ENCODE measurements at places on chromosomes 7 and 10.
A peak's percentile ranks its signal among the peaks of the same experiment; 100 is the strongest.

GRCh38 chr10:119303886-119304285 is 96.5 kb downstream of the GRK5 start:
- DNase-seq: no peak

GRCh38 chr10:22363305-22363704 is 18.0 kb downstream of the SPAG6 start:
- DNase-seq: no peak

GRCh38 chr10:95832216-95833041 is 75.3 kb upstream of the CC2D2B start:
- no peak for DNase-seq

GRCh38 chr10:14727924-14728323 is 46.8 kb downstream of the FAM107B start:
- DNase-seq: no peak

GRCh38 chr10:49750546-49750945 is 11.6 kb downstream of the OGDHL start:
- DNase-seq: no peak

DNA sequence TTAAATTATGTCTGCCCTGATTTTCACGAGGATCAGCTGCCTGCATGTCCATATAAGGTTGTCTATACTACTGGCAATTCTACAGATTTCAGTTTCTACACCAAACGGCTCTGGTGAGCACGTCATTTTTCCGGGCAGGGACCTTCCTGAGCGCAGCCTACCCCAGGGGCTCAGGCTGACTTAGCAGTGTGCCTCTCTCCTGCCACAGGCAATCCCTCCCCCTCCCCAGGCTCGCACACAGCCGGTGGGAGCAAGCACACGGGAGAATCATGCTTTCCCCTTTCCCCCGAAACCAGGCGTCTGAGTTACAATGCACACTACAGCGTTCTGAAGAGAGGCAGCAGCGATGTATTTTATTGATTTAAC is 1.7 kb downstream of the KLF6 start:
- DNase-seq: peak; percentile 64

DNA sequence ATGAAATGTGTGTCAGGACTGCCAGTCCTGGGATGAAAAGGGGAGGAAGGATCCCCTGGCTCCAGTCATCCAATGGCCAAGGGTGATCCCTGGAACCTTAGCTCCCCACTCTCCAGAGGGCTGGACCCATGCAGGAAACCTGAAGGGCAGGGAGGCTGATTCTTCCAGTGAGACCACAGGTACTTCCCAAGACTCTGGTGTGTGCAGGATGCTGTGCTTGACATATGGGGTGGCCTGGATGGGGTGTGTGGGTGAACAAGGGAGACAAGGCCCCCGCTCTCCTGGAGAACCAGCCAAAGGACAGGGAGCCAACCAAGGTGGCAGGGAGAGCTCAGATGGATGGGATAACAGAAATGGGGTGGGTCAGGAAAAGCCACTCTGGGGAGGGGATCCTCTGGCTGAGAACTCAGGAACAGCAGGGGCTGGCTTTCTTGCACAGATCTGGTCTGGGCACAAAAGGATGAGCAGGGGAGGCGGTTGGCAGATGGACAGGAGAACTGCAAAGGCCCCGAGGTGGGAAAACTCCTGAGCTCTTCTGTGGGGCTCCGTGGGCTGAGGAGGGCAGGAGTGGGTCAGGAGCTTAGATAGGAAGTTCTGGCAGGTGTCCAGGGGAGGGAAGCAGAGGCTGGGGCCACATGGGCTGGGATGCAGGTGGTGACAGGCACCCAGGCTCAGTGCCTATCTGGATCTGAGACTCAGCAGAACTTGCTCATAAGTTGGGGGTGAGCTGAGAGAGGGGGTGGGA is 100.6 kb downstream of the ARHGAP22 start:
- no peak for DNase-seq

DNA sequence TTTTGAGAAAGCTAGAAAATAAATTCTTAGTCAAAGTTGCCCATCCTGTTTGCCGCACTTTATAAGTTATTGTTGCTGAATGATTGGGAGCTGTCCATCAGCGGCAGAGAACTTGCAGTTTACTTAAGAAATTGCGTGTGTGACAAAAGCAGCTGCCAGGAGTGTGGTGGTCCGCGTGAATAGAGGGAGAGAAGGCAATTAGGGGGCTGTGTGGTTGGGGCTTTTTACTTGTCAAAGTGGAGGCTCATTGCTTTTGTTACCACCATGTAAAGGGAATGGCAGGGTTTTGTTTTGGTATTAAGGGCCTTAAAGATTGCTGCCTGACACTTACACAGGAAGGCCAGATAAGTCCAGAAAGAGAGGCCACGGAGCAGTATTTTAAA is 177.8 kb downstream of the TCF7L2 start:
- DNase-seq: no peak

GRCh38 chr10:59517341-59517899 is 155.1 kb upstream of the FAM13C start:
- no peak for DNase-seq

DNA sequence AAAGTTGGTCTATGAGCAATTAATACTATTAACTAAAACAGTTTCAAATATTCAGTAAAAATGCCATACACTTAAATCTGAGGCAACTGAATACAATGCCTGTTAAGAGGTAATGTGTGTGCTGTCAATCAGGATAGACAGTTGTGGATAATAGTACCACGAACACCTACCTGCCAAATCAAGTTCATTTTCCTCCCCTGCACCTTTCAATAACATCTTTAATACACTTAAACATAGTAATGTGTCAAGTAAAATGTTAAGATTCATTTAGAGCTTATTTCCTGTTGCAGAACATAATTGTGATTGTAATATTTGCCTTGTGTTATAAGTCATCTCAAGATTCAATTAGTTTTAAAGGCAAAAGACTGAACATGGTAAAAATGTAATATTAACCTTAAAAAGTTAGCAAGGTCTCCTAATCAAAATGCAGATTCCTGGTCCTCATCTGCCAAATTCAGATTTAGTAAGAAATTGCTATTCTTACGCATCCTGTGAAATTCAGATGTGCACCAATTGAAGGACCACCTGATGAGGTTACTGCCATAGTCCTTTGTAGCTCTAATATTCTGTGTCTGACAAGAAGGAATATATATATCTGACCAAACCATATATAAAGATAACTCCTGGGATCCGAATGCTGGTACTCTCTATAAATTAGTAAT is 37.1 kb downstream of the COL1A2 start:
- DNase-seq: no peak

DNA sequence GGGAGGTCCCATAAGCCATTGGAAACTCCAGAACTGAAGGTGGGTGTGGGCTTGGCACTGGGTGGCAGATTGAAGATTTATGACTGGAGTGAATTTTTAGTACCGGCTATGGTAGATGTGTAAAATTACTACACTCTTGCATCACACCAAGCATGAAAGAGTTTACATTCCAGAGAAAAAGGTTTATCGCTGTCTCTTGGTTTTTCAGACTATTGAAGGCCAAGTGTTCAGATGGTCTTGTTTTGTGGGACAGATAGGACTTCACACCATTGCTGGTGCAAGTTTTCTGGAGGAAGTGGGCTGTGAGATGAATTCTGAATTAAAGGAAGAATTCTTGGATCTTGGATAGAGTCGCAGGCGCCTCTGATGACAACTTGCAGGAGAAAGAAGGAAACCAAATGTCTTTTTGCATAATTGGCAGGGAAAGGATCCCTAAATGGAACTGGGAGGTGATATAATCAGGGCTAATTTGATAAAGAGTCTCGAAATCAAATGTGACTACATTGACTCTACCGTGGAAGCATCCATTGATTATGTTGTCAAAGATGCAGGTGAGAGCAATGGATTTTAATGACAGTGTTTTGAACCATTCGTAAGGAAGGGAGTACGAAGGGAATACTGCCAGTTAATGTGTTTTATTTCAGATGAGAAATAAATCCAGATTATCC is 14.2 kb upstream of the NMT2 start:
- DNase-seq: no peak

- DNase-seq: no peak
These were observed 106.0 kb downstream of the TCERG1L start for GRCh38 chr10:131205556-131205955.

DNA sequence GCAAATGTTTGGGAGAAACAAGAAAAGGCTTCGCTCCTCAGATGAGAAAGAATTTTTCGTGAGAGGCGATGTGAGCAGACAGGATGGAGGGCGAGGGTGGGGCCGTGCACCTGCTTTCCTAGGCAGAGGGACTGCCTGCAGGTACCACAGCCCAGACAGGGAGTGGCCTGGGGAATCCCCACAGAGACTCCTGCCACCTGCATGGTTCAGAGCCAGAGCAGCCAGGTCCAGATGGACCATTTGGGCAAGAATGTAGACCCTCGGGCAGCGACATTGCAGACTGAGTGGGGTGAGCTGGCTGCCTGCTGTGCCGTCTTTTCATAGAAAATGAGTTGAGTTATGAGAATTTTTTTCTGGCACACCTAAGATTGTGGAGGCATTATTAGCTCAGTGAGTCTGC is 216.8 kb downstream of the SNX10 start:
- DNase-seq: no peak

DNA sequence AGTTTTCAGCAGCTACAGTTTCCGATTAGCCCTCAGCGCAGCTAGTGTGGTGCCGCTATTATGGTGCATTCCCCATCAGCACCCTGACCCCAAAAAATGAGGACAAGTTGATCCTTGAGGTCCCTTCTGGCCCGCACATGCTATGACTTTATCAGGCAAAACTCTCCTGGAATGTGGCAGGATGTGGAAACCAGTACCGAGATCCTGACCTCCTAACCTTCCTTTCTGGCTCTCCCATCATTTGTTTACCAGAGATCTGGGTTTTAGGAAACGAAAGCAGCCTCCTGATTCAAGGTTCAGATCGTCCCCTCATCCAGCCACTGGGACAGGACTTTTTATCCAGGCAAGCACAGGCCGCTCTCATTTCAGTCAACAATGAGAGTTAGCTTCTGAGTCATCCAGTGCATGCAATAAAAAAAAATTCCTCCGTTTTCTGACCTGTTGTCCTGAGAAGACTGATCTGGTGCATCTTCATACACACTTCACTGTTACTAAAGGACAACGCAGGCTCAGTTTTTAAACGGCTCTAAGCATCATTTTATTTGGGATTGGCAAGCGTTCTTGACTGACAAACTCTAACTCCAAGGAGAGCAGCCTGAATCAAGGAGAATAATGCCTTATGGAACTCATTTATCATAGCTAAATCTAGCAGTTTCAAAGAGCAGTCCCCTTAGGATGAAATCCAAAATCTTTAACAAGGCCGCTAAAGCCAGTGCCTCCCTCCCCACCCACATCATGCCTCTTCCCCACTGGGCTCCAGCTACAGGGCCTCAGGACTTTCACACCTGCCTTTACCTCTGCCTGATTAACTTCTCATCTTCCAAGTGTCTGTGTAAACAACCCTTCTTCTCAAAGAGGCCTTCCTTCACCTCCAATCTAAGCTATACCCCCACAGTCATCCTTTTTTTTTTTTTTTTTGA is 17.1 kb downstream of the PDLIM1 start:
- DNase-seq: no peak

- DNase-seq: no peak
These were observed 59.2 kb downstream of the RNLS start for GRCh38 chr10:88523739-88524400.

DNA sequence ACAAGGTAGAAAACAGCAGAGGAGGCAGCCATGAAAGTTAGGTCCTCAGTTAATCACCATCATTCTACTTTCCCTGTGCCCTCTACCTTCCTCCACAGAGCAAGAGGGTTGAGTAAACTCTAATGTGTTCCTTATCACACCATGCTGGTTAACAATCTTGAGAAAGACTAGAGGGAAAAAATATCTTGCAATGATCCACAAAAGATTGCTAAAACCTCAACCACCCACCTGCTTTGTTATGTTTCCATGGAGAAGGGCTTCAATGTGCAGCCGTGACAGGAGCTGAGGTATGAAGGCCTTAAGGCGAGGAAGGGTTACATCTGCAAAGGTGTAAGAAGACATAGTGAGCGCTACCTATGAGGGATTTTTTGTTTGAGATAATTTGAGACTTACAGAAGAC is 103.9 kb downstream of the IDE start:
- no peak for DNase-seq

DNA sequence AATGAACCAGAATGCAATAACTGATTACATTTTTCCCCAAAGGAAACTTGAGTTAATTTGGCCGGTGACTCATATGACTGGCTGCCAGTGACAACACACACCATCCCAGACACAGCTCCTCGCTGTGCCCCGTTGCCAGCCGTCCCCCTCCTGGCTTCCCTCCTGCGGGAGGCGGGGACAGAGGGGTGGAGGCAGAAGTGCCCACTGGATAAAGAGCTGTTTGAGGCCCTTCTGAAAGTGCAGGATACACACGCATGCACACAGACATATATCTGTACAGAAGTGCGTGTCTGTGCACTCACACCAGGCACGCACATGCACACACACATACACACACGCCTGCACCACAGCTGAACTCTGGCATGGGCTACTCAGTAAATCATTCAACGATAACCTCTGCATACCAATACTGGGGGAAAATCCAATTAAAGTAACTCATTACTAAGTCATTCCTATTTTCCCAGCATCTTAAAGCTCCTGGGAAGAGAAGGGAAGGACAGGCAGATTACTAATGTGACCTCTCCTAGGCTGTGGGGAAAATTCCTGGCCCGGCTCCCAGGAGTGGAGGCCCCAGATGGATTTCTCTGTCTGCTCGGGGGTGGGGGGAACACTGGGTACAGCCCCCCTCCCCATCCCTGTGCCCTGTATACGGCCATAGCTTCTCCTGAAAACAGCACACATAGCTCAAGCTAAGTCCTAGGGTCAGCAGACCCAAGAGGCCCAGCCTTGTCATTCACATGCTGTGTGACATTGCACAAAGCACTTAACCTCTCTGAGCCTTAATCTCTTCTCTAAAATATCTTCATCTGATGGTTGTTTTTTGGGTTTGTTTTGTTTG is 52.3 kb upstream of the MYL10 start:
- no peak for DNase-seq

GRCh38 chr7:99001482-99002147 is 123.3 kb downstream of the TRRAP start:
- no peak for DNase-seq

- peak; percentile 58 for DNase-seq
These were observed 20.2 kb upstream of the BAIAP2L1 start for GRCh38 chr7:98420966-98421612.

DNA sequence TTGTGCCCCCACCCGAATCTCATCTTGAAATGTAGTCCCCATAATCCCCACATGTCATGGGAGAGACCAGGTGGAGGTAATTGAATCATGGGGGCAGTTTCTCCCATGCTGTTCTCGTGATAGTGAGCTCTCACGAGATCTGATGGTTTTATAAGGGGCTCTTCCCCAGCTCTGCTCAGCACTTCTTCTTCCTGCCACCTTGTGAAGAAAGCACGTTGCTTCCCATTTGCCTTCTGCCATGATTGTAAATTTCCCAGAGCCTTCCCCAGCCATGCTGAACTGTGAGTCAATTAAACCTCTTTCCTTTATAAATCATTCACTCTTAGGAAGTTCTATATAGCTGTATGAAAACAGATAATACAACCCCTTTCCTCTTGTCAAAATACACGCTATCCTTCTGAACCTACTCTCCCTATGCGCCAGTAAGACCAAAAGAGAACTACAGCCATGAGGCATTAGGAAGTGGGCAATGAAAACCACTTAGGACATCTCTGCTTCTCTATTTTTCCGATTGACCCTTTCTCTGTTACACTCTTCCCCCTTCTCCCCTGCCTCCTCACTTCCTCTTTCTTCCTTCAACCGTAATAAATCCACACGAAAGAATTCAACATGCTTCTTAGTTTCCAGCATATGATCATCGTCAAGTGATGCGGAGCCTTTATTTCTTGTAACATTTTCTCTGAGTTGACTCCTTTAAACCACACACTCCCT is 101.2 kb upstream of the WDR11 start:
- DNase-seq: no peak

- DNase-seq: no peak
These were observed 42.9 kb downstream of the EBF3 start for GRCh38 chr10:129921065-129921670.

GRCh38 chr7:17773289-17773626 is 167.0 kb downstream of the SNX13 start:
- no peak for DNase-seq
